Fibroblast of skin of left biceps (primary cell): ENCODE measurements at places on chromosomes 1 and 21.

DNA sequence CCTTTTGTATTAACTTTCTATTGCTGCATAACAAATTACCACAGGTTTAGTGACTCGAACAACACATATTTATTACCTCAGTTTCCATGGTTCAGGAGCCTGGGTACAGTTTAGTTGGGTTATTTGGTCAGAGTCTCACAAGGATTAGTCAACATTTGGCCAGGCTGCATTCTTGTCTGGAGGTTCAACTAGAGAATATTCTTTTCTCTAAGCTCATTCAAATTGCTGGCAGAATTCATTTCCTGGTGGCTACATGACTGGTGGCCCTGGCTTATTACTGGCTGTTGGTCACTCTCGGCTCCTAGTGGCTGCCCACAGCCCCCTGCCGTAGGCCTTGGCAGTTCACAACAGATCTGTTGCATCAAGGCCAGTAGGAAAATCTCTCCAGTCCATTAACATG, 81.1 kb upstream of the ADAR start:
- DNase-seq: no peak

GRCh38 chr1:192639607-192640368, 3.8 kb downstream of the RGS13 start:
- DNase-seq: peak; percentile 34

- no peak for DNase-seq
These were observed 37.6 kb upstream of the CLIC4 start for GRCh38 chr1:24707687-24708086.

- DNase-seq: peak; percentile 74
These were observed 99.5 kb upstream of the BMP8A start for GRCh38 chr1:39391691-39392679.

DNA sequence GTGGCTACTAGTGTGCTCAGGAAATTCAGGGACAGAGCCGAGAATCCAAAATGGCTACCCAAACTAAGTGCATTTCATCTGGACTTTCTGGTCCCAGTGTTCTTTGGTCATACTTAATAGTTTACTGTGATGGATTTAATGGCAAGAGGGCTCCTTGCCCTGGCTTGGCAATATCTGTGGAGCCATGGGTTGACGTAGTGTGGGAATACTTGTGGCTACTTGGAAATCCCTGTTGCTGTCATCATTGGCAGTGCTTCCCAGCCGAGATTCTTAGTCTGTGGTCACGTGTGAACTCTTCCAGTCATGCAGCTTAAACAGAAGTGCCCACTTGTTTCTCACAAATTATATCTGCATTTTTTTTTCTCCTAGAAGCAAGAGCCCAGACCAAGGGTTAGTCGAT, 198.9 kb downstream of the HS2ST1 start:
- DNase-seq: no peak

DNA sequence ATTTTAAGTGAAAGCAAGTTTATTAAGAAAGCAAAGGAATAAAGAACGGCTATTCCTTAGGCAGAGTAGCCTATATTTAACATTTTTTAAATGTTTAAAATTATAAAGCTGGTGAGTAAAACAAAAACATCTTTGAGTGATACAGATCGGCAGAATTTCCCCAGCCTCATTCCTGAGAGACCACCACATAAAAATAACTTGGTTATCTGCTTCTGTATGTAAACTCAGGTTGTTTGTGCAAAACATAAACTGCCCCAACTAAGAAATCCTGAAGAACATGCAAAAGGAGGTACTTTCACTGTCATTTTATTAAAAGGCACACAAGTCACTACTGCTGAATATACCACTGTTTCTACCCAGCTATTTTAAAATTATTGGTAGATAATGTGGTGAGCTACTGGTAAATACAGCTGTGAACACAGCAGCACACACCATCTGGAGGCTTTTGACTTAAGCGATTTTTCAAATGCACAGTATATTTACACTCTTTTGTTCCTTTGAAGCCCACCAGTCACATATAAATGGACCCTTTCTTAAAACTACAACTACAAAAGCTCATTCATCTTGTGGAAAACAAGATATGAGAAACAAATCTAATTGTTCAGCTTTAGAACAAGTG, 119.3 kb downstream of the RERE start:
- DNase-seq: no peak

GRCh38 chr1:85224734-85225623, 24.2 kb upstream of the SYDE2 start:
- DNase-seq: no peak

- DNase-seq: no peak
These were observed 11.0 kb downstream of the GADD45A start for GRCh38 chr1:67695963-67696362.

GRCh38 chr1:25674807-25675084, 58.2 kb downstream of the MAN1C1 start:
- no peak for DNase-seq

DNA sequence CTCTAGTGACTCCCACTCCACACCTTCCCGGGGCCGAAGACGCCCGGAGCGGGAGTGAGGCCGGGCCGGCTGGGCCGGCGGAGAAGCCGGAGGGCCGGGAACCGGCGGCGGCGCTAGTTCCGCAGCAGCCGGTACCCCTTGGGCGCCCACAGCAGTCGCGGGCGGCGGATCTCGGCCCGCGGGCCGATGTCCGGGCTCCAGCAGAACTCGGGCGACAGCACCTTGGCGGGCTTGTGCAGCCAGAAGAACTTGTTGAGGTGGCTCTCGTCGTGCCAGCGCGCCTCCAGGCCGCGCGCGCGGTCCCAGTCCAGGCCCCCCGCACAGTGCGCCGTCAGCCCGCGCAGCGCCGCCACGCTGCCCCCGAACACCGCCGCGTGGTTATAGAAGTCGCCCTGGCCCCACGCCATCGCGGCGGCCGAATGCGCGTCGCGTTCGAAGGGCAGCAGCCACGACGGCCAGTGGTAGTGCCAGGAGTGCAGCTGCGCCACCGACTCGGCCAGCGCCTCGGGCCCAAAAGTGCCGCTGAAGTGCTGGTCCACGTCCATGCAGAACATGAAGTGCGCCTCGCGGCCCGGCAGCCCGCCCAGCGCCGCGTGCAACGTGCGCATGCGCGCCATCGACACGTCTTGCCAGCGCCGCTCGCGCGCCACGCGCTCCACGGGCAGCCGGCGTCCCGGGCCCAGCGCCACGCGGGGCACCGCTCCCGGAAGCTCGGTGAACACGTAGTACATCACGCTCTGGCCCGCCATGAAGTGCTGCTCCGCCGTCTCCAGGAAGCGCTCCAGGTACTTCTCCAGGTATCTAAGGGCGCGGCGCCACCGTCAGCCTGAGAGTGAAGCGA, 14.0 kb downstream of the A3GALT2 start:
- DNase-seq: no peak

GRCh38 chr21:29933088-29933487, 6.7 kb downstream of the GRIK1 start:
- DNase-seq: no peak
